ENCODE measurements at places on chromosomes 3 and 15.
A peak's percentile ranks its signal among the peaks of the same experiment; 100 is the strongest.

- DNase-seq = no peak
These were observed 44.1 kb downstream of the RARB start for GRCh38 chr3:25472153-25472552.

DNA sequence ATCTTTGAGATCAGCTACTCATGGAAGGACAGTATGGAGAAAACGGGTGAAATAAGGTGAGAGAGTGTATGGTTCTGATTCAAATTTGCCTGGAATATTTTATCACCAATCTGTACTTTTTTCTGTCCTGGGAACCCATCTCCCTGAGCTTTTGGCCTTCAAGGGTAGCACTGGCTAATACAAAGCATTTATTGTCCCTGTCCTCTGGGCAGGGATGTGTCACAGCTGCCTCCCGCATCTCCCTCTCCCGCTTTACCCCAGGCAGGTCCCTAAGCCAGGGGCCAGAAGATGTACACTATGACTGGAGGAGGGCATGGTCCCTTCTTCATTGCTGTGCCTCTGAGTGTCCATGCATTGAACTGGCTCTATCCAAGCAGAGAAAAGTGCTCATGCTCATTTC, 201.7 kb upstream of the CHRNA7 start:
- no peak for DNase-seq

DNA sequence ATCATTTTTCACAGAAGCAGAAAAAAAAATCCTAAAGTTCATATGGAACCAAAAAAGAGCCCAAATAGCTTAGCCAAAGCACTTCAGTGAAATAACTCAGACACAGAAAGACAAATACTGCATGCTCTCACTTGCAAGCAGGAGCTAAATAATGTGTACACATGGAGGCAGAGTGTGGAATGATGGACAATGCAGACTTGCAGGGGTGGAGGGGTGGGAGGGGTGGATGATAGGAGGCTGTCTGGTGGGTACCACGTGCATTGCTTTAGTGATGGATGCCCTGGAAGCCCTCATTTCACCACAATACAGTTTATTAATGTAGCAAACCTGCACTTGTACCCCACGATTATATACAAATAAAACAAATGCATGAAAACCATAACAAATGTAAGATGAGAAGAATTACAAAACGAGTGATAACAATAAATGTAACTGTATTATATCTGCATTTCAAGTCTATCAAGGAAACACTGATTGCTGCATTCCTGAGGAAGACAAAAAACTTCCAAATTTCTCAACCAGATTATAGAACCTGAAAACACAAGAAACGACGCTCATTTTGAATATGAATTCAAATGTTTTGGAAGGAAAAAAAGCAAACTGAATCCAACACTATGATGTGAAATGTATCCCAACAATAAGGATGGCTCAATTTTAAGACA, 96.5 kb downstream of the DLG1 start:
- no peak for DNase-seq

- no peak for DNase-seq
These were observed 11.5 kb upstream of the TSEN2 start for GRCh38 chr3:12472796-12473195.

GRCh38 chr3:158267015-158267414, 157.1 kb downstream of the RSRC1 start:
- no peak for DNase-seq

DNA sequence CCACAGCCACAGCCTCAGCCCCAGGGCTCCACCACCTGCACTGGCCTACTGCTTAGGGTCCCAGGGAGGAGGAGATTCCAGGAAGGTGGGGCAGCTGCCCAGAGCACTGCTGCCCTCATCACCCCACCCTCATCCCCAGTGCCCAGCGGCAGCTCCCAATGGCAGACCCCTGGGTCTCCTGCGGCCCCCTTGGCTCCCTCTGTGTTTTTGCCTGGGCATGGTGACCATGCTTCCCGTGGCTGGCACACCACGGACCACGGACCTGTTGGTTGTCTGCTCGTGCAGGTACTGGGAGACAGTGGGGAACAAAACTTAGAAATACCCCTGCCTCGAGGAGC, 2.7 kb downstream of the CHST13 start:
- no peak for DNase-seq

DNA sequence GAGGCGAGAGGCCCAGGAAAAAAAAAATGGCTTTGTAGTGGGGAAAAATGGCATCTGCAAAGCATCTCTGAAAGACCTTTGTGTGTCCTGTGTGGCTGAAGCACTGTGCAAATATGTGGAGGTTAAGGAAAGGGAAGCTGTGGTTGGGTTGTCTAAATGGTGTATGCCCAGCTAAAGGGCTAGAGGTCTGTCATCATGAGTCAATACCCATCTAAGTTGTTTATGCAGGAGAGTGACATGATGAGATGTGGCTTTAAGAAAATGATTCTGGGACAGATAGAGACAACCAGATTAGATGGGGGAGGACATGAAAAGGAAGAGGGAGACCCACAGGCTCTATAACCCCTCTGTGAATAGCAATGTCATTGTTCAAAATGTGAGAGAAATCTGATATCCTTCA, 280.7 kb downstream of the MFSD1 start:
- no peak for DNase-seq

DNA sequence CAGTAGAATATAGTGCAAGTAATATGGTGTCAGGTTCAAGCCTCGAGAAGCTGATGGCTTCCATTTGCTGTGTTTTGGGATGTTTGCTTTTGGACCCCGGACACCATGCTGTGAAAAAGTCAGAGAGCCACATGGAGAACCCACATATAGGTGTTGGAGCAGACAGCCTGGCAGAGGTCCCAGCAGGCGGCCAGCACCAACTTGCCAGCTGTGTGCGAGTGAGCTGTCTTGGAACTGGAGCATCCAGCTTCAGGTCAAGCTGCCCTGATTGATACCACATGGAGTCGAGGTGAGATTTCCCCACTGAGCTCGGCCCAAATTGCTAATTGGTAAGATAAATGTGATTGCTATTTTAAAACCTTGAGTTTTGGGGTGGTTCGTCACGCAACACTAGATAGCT, 185.7 kb upstream of the TBL1XR1 start:
- DNase-seq = no peak

DNA sequence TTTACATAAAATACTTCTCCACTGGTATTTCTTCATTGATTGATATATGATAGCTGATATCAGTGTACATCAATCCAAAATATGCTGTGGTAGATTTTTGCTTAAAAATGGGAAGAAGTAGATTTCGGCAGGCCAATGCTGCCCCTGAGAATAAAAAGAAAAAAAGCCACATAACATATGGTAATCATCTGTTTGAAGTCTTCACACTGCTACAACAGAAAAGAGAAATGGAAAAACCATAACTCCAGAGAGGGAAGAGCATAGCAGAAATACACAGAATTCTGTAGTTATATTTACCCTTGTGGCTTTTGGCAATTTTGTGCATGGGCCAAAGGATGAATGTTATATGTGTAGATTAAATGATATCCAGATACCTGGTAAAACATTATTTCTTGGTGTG, 143.1 kb upstream of the KCNMB2 start:
- DNase-seq = no peak

DNA sequence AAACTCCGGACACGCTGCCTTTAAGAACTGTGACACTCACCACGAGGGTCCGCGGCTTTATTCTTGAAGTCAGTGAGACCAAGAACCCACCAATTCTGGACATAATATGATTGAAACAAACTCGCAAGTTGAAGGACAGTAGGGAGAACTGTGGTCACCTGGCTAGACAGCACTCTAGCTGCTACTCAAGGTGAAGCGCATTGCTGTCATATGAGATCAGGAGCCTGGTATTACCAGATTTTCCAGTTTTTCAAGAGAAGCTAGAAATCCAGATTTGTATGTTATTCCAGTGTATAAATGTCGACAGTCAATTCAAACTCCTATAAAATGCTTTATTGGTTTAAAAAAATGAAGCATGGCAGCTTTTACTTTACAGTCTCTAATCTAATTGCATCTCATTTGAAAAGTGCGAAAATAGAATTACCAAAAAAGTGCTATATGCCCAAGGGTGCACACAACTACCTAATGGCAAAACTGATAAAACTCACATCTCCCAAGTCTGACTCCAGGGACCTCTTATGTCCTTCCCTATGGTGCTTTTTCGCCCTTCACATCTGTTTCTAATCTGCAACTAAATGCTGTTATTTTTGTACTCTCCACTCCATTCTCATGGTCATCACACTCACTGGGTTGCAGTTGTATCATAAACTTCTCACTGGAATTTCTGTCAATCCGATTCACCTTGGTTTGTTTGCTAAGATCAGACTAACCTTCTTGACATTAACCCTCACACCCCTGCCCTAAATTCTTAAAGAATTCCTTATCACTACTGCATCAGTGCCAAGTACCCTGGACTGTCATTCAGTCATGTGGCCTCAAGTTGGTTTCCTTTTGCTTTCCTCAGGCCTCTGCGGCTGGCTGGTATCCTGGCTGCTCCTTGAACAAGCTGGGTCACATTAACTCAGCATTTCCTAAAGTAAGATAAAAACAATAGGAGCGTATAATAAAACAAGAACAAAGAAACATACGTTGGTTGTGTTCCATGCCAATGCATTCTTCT, 31.5 kb upstream of the ARHGEF26 start:
- no peak for DNase-seq

DNA sequence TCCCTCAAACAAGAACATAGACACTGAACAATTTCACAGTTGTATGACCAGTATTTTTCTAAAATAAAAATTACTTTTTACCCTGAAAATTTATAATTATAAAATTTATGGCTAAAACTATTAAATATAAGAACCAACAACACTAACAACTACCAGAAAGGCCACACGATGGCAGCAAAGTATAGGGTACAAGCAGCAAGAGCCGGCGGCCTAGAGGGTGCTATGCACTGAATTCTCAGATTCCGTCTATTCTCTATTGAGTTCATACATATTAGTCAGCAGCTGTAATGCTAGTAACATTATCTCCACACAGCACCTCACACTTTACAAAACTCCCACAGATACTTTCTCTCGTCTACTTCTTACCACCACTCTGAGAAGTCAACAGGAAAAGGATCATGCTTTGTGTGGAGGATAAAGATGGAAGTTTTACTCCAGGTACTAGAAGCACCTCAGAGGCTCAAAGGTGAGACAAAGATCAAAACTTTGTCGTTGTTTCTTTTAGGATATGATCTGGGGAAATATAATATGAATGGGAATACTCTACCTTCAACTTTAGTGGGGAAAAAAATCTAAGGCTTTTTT, 160.5 kb downstream of the FGF12 start:
- DNase-seq = peak; percentile 43

DNA sequence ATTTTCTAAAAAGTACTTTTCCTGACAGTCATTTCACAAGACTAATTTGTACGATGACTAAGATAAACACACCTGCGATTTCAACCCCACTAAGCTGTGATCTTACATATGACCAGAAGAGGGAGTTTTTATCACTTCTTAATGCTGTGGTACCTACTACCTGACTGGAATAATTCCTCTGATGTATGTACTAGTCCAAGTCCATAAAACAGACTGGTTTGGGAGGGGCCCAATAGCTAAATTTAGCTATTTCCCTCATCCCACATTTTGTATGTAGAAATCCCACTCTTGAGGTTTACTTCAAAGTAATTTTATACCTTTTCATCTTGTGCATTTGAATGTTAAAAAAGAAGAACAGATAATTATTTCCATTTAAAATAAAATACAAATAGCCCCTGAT, 49.7 kb upstream of the SCAANT1 start:
- no peak for DNase-seq

GRCh38 chr3:196645897-196646665, 6.6 kb downstream of the NRROS start:
- no peak for DNase-seq

DNA sequence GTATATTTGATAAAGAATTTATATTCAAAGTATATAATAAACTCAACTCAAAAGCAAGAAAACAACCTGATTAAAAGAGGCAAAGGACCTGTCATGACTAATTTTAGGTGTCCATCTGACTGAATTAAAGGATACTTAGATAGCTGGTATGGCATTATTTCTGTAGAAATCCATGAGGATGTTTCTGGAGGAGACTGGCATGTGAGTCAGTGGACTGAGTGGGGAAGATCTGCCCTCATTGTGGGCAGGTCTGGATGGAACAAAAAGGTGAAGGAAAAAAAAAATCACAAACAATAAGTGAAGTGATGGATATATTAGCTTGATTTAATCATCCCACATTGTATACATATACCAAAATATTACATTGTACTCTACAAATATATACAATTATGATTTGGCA, 16.6 kb downstream of the ANKRD28 start:
- DNase-seq = no peak

DNA sequence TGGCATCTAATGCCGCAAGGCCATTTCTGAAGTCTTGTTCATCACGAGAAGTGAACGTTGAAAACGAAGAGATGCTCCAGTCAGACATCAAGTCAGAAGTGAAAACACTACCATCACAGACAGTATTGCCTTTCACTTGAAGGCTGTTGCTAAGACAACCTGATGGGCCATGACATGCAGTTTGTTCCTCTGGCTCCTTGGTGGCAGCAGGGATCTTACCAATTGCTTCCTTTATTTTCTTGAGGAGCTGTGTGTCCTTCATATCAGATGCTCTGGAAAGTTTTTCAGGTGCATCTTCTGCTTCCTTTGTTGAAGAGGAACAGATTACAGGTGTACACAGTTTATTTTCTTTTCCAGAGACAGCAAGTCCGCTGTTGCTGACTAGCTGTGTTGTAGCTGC, 30.7 kb upstream of the MYLK start:
- no peak for DNase-seq

DNA sequence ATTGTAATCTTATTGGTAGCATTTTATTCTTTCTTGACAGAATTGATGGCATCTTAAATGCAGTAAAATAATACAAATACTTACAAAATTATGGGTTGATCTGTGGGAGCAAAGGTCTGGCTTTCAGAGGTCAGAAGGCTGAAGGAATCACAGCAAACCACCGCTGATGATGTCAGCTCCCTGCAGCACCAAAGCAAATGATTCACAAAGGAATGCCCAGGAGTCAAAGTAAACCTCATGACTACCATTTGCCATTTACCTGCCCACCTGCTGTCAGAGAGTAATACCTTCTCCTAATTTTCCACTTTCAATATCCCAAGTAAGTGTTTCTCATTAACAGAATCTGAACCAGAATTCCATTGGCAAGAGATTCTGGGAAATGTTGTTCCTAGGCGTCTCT, 46.1 kb downstream of the CPA3 start:
- DNase-seq = no peak

DNA sequence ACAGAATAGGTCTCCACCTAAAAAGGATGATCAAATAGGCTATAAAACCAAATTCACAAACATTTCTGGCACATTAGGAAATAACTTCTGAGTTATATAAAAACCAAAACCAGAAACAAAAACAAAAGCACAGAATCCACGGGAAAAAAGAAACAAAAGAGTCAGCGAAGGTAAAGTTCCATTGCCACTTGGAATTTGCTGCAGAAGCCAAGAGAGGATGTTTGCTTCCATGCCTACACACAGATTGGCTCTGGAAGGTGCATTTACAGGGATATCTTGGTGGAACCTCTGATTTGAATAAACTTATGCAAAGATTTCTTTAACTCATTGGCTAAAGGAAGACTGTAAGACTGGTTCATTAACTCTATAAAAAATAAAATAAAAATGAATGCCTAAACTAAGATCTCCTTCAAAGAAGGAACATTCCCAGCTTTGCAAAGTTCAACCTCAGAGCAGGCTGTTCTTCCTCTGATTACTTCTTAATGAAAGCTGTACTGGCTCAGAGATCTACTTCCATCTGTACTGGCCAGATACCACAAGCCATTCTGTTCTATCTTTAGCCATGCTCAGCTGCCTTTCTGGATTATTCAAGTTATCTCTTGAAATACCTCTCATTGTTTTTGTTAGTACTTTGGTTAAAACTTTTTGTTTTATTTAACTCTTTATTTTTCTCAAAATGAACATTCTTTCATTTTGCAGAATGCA, 537.5 kb upstream of the CCDC54 start:
- no peak for DNase-seq

- DNase-seq = no peak
These were observed 30.6 kb downstream of the HOMER2 start for GRCh38 chr15:82921939-82922338.

- DNase-seq = no peak
These were observed 299.9 kb downstream of the UACA start for GRCh38 chr15:70463453-70463834.

Data from stimulated activated CD4-positive, alpha-beta T cell treated with anti-CD3 and anti-CD28 coated beads, Interleukin-1b, Interleukin-23, amount 100 ng/mL, for 24 hours (primary cell).